ENCODE measurements at places on chromosomes 12 and 14.

DNA sequence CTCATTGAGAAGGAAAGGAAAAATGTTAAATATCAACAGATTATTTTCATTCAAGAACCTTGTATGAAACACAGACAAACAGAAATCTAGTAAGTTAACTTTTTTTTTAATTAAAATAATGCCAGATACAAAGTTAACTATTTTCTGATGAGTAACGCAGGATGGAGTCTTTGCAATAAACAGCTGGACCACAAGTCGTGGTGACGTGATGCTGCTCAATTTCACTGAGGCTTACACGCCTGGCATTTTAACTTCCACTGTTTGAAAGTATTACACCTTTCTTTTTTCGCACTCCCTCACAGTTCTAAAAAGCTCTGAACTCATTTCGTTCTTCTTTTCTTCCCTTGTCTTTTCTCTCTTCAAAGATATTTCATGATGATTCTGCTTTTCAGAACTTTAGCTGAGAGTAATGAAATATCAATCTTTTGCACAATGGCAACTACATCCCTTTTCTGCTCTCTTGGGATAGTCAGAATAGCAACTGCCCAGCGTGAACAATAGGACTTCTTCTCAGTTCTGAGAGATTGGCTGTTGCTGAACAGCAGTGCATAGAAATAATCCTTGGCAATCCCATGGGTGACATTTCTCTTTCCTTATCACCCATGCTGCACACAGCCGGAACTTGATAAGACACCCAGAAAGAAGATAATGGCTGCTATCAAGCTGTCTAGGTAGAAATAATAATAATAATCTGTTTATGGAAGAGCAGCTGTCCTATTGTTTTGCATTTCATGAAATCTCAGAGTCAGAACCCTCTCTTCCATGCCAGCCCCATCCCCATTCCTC lies 160.5 kb downstream of the BTG1 start:
- DNase-seq, result no peak

- peak; percentile 14 for DNase-seq
Measured at GRCh38 chr12:81128930-81129554, 51.2 kb downstream of the ACSS3 start.

GRCh38 chr12:107284692-107285091 lies 191.3 kb upstream of the CRY1 start:
- DNase-seq, result no peak

DNA sequence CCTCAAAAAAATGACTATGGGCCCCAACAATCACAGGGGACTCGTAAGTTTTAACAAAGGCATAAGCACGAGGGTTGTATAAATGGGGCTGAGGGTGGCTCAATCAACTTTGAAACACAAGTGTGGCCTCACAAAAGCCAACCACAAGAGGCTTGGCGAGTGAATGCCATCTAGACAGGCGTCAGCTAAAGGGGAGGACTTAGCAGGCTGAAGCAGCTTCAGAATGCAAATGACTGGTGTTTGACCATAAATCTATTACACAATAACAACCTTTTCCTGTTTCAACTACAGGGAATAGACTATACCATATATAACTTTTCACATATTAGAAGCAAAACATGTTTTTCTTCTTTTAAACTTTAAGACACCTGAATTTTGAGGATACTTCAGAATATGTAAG lies 777.9 kb downstream of the FSCB start:
- DNase-seq, result no peak

GRCh38 chr12:32423559-32423958 lies 24.2 kb downstream of the FGD4 start:
- DNase-seq, result no peak

DNA sequence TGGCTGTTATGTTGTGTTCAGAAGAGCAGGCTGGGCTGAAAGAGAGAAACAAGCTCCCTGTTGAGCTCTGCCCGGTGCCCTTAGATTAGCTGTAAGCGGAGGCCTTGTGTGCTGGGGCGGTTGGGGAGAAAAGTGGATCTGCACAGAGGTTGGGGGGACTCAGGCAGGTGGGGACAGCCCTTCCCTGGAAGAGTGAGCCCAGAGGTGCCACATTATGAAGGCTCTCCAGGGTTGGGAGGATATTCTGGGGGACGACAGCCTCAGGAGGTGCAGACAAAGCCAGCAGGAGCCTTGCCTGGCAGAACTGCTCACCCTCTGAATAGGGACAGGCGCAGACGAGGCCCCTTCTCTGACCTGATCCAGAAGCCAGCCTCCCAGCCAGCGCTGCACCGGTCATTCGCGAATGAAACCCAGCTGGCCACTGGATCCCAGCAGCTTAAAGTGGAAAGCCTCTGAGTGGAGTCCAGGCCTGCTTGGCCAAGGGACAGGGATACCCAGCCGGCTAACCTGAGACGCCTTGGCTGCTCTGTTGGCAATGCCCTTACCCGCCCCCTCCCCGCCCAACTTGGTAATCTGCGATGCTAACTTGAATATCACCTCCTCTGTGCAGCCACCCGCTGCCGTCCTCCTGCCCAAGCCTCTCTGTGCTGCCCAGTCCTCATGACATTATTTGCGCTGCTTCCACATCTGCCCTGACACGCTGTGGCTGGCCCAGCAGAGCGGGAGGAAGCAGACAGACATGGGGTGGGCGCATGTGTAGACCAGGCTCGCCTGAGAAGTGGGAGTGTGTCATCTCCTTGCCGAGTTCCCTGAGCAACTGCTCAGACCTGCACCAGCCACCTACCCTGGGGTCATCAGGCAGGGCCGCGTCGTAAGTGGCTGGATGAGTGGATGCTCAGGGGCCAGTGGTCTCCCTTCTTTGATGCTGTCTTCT lies 5.6 kb downstream of the HIP1R start:
- no peak for DNase-seq

- no peak for DNase-seq
Measured at GRCh38 chr12:116135209-116135930, 142.1 kb downstream of the MED13L start.

GRCh38 chr12:95205685-95206084 lies 11.6 kb downstream of the FGD6 start:
- peak; percentile 57 for DNase-seq

- no peak for DNase-seq
Measured at GRCh38 chr12:55515696-55516095, 23.5 kb downstream of the OR6C68 start.

DNA sequence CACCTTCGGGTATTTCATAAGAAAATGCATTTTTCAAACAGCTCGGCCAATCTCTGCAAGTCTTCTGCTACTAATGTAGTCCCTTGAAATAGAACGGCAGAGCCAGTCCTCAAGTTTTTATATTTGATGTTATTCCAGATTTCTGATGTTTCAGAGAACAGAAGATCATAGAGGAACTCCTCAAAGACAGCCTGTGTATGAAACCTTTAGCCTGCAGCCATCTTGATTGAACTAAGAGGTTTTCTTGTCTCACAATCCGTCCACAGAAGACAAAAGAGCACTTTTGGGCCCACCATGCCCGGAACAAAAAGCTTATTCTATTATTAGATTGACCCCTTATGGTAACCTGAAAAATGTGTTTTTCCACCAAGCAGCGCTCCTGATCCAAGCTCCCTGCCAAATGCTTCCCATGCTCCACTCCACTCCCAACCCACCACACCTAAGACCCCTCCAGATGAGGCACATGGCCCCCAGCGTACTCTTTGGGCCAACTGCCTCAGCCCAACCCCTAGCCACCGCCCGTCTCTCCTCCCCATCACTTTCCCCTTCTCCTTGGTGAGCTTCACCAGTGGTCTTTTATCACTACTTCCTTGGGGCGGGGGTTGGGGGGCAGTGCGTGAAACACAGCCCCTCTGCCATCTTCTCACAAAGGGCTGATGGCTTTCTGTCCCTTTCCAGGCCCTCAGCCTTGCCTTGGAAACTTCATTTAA lies 175.8 kb downstream of the CALM1 start:
- DNase-seq, result no peak

DNA sequence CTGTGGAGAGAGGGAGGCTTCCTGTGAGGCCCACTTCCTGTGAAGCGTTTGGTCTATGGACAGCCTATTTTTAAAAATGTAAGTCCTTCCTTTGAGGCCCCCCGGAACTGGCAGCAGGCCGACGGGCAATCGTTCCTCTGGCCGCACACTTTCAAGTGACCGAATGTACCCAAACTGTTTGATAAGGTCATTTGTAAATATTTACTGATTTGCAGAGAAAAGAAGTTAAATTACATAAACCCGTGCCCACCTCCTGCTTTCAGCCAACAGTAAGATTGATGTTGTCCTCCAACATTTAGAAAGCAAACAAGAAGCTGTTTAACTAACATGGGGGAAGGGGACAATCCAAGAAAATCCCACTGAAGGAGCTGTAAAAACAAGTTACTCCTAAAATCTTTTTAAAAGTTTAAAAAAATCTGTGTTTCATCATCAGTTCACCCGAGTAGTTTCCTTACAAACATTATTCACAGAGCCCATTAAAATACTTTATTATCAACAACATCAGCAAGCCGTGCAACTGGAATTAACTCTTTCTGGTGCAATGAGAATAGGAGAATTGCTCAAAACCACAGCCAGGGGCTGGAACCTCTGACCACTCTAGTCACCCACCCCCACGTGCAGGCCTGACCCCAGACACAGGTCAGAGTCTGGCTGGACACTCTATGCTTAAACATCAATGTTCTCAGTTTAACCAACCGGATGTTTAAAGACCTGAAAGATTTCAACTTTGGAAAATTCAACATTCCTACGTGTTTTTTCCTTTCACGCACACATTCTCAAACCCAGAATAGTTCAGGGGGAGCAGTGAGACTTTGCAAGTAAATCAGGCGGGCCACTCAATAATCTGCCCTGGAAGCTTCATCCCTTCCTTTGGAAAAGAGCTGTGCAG lies 65.3 kb downstream of the FOXN3 start:
- no peak for DNase-seq

DNA sequence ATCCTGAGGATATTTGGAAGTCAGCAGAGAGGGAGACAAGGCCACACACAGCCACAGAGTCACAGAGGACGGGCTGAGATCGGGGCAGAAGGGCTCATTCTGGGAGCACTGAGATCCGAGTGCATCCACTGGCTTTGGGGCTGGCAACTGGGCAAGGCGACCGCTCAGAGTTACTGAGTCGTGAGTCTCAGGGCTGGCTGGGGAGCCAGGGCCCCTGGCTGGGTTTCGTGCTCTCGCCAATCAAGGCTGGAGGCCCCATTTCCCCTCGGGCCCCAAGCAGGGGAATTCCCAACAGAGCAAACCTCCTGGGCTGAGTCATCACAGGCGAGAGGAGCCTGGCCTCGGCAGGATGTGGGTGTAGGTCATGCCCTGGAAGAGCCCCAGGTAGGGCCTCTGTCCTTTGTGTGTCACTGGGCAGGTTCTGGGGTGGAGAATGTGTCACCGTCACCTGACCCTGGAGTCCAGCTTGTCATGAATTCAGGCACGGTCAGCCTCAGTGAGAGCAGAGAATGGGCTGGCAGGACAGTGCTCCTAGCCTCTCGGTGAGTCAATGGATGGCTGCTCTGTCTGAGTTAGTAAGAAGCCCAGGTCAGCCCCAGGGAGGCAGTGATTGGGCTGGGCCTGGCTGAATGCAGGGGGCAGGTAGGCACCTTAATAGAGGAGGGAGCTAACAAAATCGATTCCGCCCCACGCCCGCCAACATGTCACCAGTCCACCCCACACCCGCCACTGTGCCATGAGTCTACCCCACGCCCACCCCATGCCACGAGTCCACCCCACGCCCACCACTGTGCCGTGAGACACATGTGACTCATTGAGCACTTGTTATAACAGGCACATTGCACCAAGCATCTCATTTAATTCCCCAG lies 16.9 kb downstream of the ASB2 start:
- DNase-seq, result peak; percentile 80

- DNase-seq, result no peak
Measured at GRCh38 chr12:113346353-113346752, 11.4 kb upstream of the SLC8B1 start.

DNA sequence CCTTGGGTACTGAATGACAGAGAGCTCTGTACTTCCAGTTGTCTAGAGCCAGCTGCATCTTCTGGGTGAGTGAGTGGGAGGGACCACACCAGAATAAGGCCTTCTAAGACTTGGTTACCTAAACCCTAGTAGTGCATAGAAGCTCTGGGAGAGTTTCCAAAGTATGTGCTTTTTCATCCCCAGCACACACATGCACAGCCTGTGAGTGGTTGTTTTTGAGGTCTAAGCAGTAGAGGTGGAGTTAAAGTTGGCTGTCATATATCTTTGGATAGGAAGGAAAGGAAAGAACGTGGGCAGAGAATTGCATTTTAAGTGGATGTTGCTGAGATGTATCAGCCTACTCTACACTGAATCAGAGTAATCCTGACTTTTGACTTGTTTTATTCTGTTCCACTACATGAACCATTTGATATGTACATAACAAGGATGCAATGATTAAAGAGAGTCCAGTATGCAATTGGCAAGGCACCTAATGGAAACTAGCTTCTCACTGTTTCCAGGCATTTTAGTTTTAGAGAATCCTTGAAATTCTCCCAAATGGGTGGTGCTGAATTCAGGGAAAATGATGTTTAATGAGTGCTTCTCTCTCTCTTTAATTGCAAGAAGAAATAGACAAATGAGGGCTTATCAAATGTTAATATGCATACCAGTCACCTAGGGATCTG lies 51.8 kb upstream of the PRICKLE1 start:
- no peak for DNase-seq

DNA sequence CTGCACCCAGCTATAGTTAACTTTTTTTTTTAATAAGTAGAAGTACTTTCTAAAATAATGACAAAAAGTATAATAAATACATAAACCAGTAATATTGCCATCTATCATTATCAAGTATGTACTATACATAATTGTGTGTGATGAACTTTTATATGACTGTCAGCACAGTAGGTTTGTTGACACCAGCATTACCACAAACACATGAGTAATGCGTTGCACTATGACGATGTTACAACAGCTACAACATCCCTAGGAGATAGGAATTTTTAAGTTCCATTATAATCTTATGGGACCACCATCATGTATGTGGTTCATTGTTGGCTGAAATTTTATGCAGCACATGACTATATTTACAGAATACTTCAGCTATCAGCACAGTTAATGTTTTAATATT lies 62.9 kb upstream of the VSX2 start:
- no peak for DNase-seq

DNA sequence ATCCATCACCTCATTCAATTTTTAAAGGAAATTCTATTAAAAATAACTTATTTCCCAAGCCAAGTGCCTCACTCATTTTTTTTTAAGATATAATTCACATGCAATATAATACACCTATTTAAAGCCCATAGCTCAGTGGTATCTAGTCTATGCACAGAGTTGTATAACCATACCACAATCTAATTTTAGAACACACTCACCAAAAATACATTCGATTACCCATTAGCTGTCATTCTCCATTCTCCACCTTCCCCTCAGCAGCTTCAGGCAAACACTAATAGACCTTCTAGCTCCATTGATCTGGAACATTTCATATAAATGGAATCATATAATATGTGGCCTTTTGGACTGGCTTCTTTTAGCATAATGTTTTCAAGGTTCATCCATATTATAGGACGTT lies 49.5 kb downstream of the CLMN start:
- no peak for DNase-seq

DNA sequence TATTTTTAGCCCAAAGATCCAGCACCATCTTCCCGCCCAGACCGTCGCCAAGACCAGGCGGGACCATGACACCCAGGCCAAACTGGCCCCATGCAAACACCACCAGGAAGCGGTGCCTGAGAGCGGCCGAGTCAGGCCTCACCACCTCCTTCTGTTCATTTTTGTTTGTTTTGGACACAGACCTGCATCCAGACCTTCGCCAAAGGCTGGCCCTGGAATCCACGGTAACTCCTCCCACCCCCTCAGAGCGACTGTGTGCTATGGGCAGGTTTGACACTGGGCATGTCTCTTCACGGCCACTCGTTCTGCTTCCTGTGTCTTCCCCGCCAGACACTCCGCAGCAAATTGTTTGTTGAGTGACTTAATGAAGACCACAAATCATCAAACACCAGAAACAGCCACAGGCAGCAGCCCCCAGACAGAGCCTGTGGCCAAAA lies 47.1 kb downstream of the NCOR2 start:
- DNase-seq, result no peak

All from GM04504 (cell line).